LoVo (cell line): ENCODE measurements at places on chromosomes 12 and 14.

GRCh38 chr12:76813265-76813664 is 49.4 kb downstream of the ZDHHC17 start:
- DNase-seq: no peak

DNA sequence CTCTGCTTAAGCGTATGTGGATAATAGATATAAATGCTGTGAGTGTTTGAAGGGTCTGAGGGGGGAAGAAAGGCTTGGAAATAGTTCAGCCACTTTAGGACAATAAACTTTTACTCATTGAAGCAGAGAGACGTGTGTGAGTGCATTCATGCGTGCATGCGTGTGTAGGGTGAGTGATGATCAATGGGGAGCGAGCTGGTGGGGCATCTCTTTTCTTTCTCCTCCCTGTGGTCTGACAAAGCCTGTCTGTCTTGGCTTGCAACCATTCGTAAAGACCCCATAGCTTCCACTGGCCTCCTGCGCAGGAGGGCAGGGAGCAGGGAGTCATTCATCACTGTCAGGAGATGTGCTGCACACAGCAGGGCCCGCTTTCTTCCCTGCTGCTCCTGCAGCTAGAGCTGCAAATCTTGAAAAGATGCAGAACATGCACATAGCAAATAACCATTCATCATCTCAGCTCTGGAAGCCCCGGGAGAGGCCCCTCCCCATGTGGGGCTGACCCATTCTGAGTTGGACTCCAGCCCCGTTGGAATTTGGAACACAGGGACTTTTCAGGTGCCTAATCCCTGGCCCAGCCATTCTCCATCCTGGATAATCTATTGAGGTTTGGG is 223.2 kb downstream of the PPM1H start:
- no peak for DNase-seq

DNA sequence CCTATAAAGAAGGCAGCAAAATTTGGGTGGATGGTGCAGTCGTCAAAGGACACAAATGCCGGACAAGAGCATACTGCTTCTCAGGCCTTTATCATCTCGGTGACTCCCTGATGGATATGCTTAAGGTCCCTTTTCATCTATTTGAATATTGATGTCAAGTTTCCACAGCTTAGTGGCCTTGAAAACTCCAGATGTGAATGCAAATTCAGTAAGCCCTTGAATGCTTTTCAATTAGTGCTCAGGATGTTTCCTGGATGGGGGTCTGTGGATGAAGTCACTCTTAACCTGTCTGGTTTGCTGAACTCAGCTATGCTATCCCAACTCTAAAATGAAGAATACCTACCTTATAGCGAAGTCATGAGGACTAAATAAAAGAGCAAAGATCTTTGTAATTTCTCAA is 10.7 kb downstream of the REM2 start:
- DNase-seq: no peak

- DNase-seq: no peak
These were observed 16.5 kb downstream of the PUS7L start for GRCh38 chr12:43742106-43742505.

DNA sequence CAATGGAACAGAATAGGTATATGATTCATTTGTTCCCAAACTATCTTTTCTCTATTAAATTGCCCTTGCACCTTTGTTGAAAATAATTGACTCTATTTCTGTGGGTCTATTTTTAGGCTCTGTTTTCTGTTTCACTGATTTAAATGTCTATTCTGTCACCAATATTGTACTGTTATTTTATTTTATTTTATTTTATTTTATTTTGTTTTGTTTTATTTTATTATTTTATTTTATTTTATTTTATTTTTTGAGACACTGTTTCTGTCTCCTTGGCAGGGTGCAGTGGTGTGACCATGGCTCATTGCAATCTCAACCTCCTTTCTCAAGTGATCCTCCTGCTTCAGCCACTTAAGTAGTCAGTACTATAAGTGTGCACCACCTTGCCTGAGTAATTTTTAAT is 34.9 kb downstream of the OR4N2 start:
- DNase-seq: no peak

DNA sequence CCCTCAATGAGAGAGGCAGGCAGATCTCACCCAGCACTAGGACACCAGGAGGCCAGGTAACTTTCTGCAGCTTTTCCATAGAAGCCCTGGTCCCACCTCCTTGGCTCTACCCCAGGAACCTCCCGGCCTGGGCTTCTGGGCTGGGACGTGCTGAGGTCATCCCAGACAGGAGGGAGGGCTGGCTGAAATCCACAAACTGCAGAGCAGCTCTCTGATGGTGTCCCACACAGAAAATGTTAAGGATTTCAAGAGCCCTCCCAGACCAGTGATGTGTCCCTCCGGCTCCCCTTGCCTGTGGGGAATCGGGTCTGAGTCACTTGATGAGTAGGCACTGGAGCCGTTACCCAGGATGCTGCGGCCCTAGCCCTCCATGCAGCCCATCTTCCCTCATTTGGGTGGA is 124.1 kb downstream of the ESRRB start:
- DNase-seq: no peak

GRCh38 chr12:34400986-34401658 is 378.8 kb downstream of the ALG10 start:
- DNase-seq: no peak

DNA sequence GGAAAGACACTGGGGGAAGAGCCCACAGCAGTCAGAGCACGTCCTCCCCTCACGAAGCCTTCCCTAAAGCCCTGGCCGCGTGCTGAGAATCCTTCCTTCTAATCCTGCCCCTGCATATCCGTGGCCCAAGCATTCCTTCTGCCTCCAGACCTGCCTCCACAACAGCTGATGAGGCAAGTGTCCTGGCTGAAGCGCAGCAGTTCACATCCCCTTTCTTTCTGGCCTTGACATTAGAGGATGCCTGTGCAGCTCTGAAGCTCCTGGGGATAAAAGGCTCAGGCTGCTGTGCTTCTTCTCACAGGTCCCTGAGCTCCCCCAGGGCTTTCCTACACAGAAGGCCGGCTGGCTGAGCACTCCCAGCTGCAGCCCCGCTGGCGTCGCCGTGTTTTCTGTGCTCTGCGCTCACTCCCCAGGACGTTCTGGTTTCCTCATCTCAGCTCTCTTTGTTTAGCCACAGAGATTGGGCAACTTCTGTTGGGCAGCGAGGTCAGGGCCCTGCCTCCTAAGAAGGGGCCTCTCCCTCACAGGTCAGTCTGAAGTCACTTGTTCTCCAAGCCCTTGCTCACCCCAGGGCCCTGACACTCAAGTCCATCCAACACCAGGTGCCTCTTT is 45.8 kb downstream of the NINJ2 start:
- DNase-seq: no peak

DNA sequence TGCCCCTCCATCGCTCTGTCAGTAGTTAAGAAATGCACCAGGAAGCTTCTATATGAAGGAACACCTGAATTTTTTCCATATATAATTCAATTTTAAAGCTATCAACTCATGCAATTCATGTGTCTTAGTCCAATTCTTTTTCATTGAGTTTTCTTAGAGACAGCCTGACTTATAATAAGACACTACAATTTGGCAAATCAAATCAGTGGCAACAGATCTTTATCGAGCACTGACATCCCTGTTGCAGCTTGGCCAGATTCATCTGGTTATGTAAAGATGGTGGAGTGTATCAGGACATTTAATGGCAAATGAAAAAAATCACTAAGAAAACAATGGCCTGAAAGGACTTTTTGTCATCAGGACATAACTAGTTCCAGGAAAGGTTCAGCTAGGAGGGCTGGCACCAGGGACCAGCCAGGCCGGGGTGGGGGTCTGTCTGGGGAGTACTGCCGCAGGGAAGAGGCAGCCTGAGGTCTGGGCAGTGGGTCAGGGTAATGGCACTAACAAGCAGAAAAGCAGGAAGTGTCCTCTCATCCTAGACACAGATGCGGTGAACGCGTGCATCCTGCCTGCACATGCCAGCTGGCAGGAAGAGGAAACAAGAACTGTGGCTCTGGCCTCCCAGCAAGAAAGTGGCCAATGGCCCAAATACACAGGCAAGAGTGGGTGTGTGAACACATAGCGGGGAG is 100.5 kb upstream of the LMNTD1 start:
- no peak for DNase-seq

DNA sequence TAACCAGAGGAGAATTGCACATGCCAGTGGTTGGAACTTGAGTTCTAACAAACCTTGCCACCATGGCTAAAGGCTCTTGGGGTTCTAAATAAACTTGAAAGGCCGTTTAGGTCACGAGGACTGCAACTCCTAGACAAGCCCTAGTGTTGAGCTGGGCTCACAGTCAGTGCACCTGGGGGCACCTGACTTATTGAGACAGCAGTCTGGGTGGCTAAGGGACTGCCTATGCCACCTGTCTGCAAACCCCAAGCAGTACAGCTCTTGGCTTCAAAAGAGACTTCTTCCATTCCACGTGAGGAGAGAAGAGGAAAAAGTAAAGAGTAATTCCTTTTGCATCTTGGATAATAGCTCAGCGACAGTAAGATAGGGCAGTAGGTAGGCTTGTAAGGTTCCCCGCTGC is 765.6 kb upstream of the FOXG1 start:
- no peak for DNase-seq

GRCh38 chr12:124613151-124613585 is 45.8 kb upstream of the NCOR2 start:
- DNase-seq: no peak

GRCh38 chr12:57803319-57803893 is 15.1 kb downstream of the AVIL start:
- peak; percentile 44 for DNase-seq

DNA sequence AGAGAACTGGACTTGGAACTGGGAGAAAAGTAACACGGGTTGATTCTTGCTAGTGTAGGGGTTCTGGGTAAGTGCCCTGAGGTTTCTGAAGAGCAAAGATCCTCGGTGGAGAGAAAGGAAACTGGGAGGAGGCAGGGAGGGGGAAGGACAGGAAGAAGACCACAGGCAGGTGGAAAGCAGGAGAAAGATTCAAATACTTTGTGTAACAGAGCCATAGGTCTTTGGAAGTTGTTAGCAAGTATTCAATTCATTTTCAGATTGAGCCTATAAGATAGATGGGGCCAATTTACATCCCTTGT is 1.3 kb downstream of the PNP start:
- no peak for DNase-seq

DNA sequence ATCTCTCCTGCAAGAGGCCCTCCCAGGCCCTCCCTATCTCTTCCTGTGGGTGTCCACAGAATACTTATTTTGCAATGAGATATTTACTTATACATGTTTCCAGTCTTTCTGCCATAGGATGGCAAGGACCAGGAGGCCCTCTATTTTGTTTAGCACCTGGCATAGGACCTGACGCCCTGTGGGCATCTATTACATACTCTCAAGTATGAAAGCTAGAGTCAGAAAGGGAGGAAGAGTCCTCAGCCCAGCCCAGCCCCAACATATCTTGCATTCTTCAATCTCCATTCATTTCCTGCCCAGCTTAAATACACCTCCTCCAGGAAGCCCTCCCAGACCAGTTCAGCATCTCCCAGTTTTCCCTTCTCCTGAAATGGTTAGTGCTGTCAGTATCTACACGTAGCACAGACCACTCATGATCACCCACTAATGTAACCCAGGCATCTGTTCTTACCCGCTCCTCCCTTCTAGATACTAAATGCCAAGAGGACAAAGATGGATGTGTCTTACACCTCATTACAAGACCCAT is 7.4 kb downstream of the FOXN4 start:
- DNase-seq: no peak

DNA sequence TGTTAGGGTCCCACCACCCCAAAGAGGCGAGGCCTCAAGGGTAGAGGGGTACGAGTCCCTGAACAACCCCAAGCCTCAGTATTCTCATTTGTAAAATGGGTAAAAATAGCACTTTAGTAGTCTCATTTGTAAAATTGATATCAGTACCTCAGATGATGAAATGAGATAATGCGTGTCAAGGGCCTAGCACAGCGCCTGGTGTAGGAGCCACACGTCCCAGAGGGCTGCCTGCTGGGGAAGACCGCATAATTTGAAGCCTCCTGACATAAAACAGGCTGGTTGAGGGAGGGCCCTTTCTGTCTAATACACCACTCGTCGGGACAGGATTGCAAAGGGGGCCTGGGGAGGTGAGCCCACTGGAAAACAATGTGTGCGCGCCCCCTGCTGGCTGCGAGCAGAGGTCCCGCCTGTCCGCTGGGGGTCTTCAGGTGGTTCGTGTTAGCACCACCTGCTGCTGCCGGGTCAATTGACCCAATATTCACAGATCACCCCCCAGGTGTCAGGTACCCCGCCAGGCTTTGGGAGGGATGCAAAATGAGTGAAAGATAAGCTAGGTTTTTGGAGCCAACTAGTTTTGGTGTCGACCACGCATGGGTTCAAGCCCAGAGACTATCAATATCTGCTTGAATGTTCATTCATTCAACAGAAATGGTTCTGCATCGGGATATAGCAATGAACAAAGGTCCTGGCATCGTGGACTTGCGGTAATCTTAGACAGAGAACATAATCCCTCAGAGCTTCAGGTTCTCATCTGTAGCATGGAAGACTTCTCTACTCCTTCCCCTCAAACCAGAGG is 24.7 kb upstream of the IRF2BPL start:
- DNase-seq: no peak

DNA sequence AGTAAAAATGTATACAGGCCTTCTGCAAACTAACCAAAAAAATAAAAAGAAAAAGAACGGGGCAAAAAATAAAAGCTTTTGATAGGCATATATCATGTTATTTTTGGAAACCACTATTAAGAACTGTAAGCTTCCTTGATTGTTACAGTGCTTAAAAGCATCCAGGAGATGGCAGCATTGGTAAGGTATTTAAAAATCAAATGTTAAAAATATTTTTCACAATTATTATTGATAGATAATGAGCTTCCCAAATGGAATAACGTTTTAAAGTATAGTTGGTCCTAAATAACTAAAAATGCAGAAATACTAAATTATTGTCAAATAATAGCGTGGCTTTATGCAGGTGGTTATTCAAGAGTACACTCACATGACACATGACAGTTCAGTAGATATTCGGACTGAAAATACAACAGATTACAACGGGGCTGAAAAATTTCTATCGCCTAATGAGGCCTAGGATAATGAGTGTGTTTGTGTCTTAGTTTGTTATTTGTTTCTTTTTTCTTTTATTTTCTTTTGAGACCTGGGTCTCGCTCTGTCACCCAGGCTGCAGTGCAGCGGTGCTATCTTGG is 127.2 kb upstream of the ATF7IP start:
- peak; percentile 54 for DNase-seq

DNA sequence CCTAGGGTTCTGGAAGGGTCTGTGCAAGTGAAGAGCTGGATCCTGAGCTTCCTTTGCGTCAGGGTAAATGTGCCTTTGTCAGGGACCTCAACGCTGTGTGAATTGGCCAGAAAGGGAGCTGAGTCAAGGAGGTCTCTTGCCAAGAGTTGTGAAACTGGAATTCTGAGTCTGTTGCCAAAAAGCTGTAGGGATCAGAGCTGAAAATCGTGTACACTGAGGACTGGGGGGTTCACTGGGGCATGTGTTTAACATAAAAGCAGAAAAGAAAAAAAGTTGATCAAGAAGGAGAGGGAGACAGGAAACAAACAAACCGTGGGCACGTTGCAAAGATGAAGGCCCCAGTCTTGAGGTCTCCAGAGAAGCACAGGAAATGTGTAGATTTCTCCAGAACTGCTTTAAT is 1081.5 kb downstream of the VRK1 start:
- DNase-seq: no peak

DNA sequence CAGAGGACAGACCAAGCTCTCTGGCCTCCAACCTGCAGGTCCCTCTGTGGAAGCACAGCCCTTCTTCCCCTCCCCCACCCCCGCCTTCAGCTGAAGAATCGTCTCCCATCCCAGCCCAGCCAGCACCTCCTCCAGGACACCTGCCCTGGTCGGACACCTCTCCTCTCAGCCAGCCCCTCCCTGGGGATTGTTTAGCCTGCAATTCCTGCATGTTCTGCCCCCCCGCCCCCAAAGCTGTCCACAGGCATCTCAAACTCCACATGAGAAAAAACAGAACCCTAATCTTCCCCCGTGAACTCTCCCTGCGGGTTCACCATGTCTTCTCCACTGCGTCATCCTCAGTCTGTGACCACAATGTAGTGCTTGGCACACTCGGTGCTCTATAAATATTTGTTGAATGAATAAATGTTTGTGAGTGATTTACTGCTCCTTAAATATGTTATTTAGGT is 24.1 kb downstream of the PRIMA1 start:
- DNase-seq: peak; percentile 20
